HEK293T (cell line): ENCODE measurements at places on chromosomes 12 and 14.

DNA sequence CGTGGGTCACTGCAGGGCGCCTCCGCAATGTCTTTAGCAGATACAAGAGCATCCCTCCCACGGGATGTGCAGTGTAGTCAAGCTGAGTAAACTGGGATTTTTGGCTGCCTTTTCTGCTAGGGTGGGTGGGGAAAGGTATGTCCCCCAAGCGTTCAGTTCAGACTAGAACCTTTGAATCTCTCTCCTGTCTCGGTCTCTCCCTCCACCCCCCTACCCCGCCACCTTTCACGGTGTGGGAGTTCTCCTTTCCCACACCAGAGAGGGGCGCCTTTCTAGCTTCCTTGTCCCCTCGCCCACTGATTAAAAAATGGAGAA is 525 bp upstream of the FAR2 start:
- peak; percentile 27 for DNase-seq

GRCh38 chr14:67943947-67944346 is 124.4 kb downstream of the RAD51B start:
- DNase-seq = peak; percentile 58

DNA sequence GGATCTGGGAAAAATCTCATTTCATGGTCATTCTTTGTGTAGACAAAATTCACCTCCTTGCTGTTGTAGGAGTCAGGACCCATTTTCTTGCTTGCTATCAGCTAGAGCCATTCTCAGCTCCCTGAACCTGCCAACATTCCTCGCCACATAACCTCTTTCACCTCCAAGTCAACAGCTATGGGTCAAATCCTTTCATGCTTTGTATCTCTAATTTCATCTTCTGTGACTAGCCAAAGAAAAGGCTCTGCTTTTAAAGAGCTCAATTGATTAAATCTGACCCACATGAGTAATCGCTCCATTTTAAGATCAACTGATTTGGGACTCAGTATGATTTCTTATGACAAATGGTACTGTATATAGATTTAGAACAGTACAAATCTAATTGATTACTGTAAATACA is 89.2 kb upstream of the FOXG1 start:
- no peak for DNase-seq

DNA sequence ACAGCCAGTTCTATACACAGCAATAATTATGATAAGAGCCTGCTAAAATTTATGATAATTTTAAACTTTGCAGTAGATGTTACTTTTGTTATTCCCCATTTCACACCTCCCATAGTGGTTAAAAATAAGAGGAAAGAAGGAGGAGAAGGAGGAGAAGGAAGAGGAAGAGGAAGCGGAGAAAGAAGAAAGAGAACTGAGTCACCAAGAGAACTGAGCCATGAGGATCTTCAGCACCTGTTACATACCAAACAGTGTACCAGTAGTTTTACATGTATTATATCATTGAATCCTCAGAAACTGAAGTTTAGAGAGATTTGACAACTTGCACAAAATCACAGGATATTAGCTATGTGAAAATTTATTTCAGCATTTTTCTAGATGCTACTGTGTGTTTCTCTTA is 3.9 kb downstream of the CD163 start:
- DNase-seq = no peak

DNA sequence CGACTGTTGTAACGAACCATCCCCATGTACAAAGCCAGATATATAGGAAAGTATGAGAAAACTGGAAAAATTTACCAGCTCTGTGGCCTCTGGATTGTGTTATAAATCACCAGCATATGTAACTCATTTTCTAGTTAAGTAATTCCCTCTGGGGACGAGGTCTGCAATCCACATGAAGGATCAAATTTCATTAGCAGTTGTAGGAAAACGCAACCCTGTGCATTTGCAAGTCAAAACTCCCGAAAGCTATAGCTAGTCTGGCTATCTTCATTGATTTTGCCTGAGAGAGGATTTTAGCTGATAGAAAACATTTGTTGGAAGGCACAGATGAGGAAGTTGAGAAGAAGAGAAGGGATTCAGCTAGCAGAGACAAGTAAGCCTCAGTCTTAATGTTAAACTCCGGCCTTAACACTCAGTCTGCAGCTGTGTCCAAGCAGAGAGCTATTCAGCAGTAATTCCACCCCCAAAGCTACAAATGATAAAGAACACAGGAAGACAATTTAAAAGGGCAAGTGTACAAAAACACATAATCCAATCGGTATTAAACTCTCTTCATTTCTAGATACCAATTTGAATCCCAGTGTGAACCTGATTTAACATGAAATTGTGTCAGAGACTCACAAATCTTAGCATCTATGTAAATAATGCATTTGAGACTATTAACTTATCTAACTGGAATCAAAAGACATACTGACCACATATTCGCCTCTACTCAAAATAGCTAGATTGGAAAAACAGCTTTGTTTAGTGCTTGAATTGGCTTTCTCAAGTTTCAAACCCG is 54.2 kb upstream of the CERS5 start:
- DNase-seq = peak; percentile 60
